ENCODE measurements at places on chromosomes 13 and 19.

DNA sequence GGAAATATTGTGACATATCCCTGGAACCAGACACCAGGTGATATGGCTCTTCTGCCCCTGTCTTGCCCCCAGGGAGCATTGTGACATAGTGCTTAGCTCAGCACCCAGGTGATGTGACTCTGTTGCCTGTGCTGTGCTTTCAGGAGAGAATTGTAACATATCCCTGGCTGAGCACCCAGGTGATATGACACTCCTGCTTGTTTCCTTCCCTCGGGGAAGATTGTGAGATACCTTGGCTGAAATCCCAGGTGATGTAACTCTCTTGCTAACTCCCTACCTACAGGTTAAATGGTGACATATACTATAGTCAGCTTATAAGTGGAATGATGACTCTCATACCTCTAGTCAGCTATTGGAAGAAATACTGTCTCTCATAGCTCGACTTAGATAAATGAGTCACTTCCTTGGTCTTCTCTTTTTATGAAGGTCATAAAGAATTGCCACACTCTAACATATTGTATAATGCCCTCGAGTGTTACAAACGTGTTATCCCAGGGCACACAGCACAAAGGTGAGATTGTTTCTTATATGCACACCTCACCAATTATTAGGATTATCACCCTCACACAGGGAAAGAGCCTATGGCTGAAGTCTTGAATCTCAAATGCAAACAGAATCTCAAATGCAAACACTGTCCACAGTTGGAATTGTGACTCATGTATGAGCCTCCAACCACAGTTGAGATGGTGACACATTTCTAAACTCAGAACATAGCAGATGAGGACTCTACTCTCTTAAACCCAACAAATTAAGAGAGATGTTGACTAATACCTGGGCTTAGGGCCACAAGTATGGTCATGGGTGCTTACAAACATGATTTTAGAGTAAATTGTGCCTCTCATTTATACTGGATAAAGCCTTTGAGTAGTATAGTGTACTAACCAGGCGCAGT, 32.7 kb upstream of the ZNF254 start:
- peak; percentile 86 for DNase-seq

GRCh38 chr13:73960474-73960873, 173.7 kb downstream of the KLF12 start:
- DNase-seq = no peak

GRCh38 chr19:17860993-17861360, 1.3 kb downstream of the RPL18A start:
- DNase-seq = no peak

- peak; percentile 57 for DNase-seq
These were observed 63.5 kb upstream of the SPATA13 start for GRCh38 chr13:24097064-24097463.

DNA sequence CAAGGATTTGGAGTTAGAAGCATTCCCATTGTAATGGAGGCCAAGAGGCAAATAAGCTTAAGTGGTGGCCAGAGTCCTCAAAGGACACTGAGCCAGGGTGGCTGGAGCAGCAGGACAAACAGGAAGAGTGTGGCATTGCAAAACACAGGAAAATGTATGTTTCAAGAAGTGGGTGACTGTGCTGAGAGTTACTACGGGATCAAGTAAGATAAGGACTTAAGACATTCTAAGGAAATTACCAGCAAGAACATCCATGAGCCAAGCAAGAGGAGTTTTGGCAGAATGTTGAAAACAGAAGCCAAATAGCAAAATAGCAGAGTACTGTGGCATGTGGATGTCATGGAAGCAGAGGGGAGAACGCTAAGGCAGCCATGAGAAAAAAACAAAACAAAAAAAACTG, 104.2 kb downstream of the RAP2A start:
- no peak for DNase-seq

DNA sequence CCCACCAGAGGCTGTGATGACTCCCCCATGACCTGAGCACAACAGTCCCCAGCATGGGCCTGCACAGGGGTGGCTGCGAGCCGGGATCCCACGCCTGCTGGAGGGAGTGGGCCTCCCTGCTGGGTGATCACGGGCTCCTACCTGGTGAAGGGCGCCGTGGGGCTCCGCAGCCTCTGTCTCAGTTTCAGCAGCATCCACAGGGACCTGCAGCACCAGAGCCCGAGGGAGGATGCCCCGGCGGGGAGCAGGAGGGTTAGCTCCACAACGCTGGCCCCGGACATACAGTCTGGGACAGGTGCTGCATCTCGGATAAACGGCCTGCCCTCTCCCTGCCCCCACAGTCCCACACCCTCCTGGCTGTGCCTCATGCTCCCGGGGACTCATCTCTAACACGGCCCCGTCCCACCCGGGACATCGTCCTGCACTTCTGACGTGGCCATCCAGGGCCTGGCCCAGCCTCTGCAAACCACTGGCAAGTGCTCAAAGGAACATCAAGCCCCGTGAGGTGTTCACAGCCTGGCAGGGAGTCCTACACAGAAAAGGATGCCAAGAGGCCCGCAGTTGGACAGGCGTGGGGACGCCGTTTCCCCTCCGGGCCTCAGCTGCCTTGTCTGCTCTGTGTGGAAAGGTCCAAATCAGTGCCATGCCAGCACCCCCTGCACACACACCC, 10.5 kb downstream of the PEX11G start:
- no peak for DNase-seq

- DNase-seq = peak; percentile 37
These were observed 110.3 kb downstream of the NHLRC3 start for GRCh38 chr13:39148513-39148961.

GRCh38 chr13:88189728-88190127, 518.6 kb downstream of the SLITRK5 start:
- no peak for DNase-seq

DNA sequence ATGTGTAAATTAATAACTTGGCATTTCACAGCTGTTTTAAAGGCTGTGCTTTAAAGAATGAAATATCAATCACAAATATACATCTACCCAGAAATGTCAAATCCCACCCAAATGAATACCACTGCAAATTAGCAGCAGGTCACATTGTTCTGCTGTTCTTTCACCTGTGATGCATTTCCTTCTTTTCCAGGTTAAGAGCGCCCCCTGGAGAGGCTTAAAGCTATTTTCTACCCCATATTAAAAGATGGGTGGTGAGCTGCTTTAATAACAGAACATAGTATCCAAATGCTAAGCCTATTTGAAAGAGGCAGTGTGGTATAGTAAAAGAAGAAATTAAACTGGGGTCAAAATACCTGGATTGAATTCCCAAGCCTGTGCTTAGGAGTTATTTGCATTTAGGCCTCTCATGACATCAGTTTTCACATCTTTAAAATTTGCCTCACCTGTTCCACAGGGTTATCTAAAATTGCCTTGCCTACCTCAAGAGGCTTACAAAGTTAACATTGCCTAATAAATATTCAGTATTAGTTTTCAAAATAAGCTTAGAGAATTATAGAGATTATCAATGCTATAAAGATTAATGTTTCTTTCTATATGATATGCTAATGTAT, 396.9 kb upstream of the SLITRK5 start:
- no peak for DNase-seq

DNA sequence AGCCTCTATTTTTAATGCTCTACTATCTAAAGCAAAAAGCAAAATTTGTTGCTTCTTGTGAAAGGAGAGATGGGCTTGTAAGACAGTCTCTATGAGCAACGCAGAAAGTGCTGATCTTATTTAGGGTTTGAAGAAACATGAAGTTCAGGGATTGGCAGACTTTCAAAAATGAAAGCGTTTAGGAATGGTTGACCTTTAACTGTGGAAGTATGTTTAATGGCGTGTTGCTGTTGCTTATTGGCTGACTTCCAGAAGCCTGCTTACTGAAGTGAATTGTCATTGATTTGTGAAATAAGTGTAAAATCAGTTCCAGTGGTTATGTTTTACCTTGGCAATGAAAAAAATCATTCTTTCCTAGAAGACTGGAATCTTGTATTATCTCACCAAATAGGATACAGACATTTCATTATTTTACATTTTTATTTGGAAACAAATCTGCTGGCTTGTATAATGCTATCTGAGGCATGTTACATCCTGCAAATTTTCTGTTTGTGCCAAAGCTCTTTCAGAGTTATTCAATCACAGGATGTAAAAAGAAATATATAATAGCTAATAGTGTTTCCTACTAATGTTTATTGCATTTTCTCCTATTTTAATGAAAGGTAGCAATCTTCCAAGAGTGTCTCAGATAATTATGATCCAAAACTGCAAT, 221.3 kb upstream of the SLITRK6 start:
- DNase-seq = no peak

- peak; percentile 72 for DNase-seq
These were observed 4.3 kb downstream of the DOT1L start for GRCh38 chr19:2167896-2168618.

DNA sequence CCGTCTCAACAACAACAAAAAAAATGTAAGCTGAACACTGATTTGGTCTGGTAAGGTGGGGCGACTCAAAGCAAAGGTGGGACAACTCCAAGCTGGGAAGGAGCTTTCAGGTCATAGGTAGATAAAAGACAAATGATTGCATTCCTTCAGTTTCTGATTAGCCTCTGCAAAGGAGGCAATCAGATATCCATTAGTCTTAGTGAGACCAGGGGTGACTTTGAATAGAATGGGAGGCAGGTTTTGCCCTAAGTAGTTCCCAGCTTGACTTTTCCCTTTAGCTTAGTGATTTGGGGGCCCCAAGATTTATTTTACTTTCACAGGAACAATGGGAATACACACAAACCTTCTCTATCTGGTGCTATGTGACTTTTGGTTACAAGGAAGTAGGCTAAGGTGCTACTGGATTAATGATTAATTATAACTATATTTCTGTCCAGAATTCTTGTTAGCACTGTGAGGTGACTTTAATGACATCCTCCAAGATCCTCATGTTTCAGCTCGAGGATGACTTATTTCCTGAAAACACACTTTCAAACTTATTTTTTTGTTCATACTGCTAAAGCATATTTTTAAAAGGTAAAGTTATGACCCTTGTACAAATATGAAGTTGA, 10.6 kb upstream of the MTRF1 start:
- no peak for DNase-seq

DNA sequence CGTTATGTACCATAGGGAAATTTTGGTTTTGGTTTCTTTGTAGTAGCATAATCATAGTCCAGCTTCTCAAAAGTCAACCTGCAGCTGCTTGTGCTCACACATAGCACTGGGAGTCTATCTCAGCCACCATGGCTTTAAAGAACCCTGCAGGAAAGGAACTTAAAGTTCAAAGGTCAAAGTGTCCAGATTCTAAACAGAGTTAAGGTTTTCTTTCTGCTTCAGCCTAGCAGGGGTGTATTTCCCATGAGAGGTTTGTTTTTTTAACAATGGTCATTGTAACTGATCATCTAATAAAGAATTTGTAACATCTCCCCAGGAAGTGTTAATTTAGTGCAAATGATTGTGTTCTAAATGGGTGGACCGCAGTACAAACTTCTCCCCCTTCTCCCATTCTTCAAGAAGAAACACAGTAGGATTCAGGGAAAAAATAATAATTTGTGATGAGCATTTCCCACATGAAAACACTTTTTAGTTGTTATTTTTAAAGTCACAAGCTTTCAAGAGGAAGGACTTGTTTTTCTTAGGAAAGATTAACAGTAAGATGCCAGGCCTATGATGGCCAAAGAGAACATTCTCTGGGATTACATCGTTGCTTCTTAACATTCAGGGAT, 168.0 kb downstream of the EFNB2 start:
- DNase-seq = no peak

DNA sequence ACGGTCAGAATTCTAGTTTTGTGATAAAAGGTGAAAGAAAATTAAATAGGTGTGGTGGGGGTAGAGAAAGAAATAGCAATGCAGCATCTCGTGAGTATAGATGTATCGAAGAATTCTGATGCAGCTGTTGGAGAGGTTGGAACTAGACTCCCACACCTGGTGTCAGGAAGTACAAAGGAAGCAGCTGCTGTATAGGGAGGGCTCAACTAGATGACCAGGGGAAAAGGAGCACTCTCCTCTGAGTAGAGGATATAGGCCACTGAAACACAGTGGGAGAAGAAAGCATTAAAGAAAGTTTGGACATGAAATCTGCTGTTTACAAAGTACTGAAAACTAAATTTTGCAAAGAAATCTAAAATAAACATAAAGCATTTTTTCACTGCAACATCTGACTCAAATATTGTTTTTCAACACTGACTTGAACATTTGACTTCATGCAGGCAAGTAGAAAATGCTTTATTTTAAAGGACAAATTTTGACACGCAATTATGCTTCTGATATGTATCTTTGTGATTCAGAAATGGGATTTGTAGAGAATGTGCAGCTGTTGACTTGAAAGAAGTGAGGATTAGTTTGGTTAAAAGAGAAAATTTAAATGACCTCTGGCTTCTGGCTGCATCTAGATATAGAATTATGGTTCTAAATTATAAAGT, 82.2 kb downstream of the MIPEP start:
- no peak for DNase-seq

DNA sequence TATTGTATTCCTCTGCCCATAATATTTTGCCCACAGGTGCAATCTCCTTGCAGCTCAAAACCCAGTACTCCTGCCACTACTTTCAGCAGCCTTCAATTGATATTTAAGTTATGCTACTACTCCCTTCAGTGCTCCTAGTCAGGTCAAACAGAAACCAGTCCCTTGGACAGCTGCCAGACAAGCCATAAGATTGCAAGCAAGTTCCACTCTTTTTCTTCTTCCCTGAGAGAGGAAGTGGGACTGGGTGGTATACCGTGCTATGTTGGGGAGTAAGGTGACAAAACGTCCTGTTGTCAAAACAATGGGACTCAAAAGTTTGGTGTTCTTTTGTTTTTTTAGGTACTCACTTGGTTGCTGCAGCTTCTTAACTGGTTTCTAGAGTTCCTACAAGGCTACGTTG, 63.1 kb upstream of the FRY start:
- no peak for DNase-seq

DNA sequence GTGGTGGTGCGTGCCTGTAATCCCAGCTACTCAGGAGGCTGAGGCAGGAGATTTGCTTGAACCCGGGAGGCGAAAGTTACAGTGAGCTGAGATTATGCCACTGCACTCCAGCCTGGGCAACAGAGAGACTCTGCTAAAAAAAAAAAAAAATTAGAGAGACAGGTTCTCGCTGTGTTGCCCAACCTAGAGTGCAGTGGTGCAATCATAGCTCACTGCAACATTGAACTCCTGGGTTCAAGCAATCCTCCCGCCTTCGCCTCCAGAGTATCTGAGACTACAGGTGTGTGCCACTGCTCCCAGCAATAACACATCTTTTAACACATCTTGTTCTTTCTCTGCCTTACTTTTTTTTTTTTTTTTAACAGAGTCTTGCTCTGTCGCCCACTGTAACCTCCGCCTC, 32.7 kb downstream of the CLEC17A start:
- DNase-seq = no peak

DNA sequence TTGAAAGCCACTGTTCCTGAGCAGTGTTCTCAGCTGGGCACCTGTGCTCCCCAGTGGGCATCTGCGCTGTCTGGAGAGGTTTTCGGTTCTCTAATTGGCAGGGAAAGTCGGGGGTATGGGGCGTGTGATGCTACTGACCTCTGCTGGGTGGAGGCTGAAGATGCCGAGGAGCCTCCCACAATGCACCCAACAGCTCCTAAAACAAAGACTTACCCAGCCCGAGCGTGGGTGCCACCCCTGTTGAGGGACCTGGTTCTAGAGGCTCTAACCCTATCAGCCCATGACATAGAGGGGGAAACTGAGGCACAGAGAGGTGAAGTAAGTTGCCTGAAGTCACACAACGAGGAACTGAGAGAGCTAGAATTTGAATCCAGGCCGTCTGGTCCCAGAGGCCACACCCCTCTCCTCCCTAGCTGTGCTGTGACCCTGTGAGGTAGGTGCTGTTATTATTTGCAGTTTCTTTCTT, 2.3 kb downstream of the SPACA4 start:
- DNase-seq = peak; percentile 69
